Left lung (tissue), 14 donors: ENCODE measurements at places on chromosomes 2 and 18.

DNA sequence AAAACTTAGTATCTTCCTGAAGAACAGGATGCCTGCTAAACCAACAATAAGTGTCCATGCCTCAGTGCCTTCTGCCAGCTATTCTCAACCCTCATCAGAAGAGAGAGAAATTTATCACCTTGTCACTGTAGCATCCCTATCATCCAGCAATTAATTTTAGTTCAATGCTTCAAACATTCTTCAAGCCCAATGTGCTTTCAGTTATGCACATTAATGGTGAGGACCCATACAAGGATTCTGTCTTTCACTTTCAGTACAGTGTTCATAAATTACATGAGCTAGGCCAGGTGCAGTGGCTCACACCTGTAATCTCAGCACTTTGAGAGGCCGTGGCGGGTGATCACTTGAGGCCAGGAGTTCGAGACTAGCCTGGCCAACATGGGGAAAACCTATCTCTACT lies 47.0 kb upstream of the MSH6 start:
- no peak for DNase-seq

- no peak for DNase-seq
Observed at GRCh38 chr18:74069178-74070050, 78.2 kb downstream of the FBXO15 start.

DNA sequence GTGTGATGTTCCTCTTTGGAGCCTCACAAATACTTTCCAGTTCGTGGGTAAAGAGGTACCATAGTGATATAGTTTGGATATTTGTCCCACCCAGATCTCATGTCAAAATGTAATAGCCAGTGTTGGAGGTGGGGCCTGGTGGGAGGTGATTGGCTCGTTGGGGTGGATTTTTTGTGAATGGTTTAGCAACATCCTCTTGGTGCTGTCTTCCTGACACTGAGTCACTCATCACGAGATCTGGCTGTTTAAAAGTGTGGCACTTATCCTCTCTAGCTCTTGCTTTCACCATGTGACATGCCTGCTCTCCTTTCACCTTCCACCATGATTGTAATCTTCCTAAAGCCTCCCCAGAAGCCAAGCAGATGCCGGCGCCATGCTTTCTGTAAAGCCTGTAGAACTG lies 3.0 kb upstream of the CCDC93 start:
- DNase-seq, result no peak

- DNase-seq, result no peak
Observed at GRCh38 chr2:221596192-221596591, 24.1 kb upstream of the EPHA4 start.

GRCh38 chr18:50720325-50720674 lies 99.5 kb downstream of the MRO start:
- DNase-seq, result no peak

DNA sequence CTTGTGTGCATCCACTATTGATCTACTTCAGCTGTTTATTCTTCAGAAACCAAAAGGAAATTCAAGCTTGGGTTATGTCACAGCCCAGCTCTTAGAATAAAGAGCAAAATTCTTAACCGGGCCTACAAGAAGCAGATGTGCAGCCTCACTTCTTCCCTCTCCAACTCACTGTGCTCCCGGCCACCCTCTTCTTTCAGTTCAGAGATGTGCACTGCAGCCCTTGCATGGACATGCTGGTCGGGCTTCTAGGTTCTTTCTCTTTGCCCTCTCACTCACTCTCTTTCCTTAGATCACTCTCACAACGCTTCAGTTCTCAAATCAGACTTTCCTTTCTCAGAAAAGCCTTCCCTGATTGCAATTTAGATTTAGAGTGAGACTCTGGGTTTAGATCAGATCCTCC lies 104.1 kb downstream of the CHN1 start:
- DNase-seq, result no peak

GRCh38 chr2:149200109-149200520 lies 130.3 kb upstream of the LYPD6 start:
- no peak for DNase-seq

GRCh38 chr2:23901966-23902846 lies 24.7 kb downstream of the ATAD2B start:
- no peak for DNase-seq

- peak; percentile 28 for DNase-seq
Observed at GRCh38 chr2:206086716-206087350, 859 bp upstream of the INO80D start.

DNA sequence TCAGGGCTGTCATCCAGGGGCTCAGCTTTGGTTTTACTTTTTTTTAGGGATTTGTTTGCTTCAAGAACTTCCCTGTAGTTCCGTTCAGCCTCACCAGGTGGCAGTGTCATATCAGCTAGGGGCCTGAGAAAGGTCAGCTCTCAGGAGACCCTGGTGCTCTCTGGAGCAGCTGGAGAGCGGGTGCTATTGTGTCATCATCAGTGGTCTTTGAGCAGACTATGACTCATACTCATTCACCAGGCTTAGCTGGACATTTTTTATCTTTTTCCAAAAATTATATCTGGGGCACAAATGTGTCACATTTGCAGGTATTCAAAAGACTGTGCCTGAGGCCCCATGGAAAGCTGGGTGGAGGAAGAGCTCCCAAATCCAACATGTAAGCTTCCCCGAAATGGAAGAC lies 24.4 kb downstream of the ZNF892 start:
- DNase-seq, result peak; percentile 41

DNA sequence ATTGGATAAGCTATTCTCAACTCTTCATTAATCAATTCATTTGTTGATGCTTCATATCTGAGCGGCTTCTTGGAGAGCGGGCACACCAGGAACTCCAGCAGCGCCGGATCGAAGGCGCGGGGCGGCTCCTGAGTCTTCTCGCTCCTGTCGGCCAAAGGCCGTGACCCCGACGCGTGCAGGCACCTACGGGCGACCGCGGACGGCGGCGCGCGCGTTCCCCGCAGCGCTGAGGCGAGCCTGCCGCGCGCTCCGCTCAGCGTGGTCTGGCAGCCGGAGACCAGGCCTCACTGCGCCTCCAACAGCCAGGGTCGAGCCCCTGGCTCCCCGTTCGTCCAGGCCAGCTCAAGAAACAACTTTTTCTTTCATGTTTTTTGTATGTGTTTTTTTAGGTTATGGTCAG lies 97.5 kb downstream of the ICA1L start:
- DNase-seq, result no peak

GRCh38 chr18:48828691-48829442 lies 121.9 kb downstream of the SMAD7 start:
- DNase-seq, result no peak

DNA sequence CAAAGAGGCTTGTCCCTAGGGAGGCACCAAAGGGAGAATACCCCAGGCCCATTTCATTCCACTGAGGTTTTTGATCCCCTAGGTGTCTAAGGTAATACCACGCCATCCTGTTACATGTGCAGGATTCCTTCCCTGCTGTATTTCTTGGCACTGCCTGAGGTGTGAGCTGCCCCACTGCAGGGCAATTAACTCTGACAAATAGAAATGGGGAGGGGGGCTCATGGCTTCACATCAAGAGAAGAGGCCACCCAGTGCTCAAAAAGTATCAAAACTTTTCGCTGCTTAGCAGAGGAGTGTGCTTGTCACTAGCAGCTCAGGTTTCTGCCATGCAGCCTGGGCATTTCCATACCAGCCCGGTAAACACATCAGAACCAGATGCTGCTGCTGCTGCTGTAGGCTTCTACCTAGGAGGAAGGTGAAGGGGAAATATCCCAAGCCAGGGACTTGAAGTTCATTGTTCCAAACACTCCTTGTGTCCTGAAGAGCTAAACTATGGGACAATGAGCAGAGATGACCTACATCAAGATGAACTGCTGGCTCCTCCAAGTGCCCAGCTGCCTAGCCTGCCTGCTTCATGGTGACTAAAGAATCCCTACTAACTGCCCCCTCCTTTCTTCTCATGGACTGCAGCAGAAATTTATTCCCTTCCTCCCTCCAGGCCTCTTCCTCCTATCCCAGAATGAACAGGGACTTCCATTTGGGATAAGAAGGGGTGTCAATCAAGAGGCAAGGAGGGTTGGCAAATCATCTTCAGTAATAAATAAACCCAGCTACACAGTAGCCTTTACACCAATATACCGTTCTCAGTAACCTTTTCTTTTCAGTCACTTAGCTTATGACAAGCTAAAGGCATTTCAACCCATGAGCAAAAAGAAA lies 16.4 kb downstream of the POU3F3 start:
- no peak for DNase-seq

GRCh38 chr2:158513841-158514240 lies 57.1 kb downstream of the PKP4 start:
- DNase-seq, result no peak

DNA sequence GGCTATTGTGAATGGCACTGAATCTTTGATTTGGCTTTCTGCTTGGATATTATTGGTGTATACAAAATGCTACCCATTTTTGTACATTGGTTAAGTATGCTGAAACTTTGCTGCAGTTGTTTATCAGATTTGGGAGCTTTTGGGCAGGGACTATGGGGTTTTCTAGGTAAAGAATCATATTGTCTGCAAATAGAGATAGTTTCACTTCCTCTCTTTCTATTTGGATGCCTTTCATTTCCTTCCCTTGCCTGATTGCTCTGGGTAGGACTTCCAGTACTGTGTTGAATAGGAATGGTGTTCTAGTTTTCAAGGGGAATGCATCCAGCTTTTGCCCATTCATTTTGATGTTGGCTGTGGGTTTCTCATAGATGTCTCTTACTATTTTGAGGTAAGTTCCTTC lies 489.1 kb upstream of the LRATD1 start:
- DNase-seq, result no peak

DNA sequence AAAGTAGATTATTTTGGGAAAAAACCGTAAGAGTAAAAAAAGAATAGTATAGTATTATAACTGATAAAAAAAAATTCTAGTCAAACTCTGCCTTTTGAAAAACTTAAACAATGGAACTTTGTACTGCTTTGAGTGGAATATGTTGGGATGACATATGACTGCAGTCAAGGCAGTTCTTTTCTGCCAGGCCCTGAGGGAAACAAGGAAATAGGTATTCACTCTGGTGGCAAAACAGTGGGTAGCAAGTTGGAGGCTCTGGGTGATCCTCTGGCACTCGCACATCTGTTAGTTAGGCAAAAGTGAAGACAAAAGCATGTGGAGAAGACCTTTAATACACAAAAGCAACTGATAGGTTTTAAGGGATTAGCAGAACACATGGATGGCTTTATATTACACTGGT lies 102.2 kb downstream of the ARHGEF33 start:
- DNase-seq, result no peak

GRCh38 chr2:7773362-7774360 lies 856.4 kb downstream of the RNF144A start:
- DNase-seq, result no peak

- DNase-seq, result no peak
Observed at GRCh38 chr18:21241301-21242048, 557 bp upstream of the GREB1L start.

GRCh38 chr2:150140777-150141176 lies 346.7 kb downstream of the RND3 start:
- no peak for DNase-seq

DNA sequence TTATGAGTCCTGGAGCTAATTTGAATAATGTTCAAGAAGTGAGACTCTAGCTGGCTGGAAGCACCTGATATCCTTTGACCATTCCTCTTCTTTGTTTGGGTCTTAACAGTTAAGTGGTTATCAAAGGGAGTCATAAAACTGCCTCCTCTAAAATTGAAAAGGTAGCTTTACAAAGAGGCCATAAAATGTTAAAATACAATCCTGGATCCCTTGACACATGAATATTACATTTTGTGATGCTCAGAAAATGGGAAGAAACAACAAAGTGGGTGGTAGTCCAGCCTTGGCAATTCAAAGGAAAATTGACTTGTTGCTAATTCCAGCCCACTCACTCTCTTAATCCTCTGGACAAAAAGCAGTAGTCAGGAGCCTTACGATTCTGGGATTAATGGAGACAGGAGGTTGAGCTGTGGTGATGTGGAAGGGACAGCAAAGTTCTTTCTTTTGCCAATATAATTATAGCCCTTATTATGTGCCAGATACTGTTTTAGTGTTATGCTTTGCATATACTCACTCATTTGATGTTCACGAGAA lies 339.2 kb downstream of the PDE11A start:
- no peak for DNase-seq

DNA sequence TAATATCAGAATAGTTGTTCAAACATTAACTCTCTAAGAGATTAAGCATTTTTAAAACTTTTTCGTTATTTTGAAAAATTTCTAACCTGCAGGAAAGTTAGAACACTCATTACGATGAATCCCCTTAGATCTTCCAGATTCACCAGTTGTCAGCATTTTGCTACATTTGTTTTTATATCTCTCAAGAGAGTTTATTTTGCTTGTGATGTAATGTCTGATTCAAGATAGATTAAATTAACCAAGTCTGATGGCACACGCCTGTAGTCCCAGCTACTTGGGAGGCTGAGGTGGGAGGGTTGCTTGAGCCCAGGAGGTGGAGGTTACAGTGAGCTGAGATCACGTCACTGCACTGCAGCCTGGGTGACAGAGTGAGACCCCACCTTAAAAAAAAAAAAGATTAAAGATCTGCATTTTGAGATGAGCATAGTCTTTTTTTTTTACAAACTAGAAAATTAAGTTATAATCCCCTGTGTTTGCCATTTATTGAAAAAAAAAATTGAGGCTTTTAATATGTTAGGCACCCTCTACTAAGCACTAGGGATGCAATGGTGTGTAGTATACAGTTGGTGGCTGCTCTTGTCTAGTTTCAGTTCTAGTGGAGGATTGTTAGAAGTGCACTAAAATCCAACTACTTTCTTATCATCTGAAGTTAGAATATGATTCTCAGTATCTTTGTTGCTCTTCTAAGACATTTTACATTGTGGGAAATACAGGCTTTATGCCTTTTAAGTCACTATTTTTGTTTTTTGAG lies 20.9 kb downstream of the RAB10 start:
- no peak for DNase-seq

GRCh38 chr2:23589739-23590138 lies 204.8 kb downstream of the KLHL29 start:
- no peak for DNase-seq

GRCh38 chr2:236535024-236535423 lies 34.6 kb upstream of the ACKR3 start:
- DNase-seq, result no peak

GRCh38 chr2:231321556-231322334 lies 73.8 kb upstream of the B3GNT7 start:
- DNase-seq, result peak; percentile 88

- no peak for DNase-seq
Observed at GRCh38 chr2:178990533-178991241, 59.2 kb downstream of the CCDC141 start.

- DNase-seq, result peak; percentile 50
Observed at GRCh38 chr2:135875491-135876065, 665 bp downstream of the MCM6 start.
